Ascending aorta (tissue), 2 donors: ENCODE measurements at places on chromosomes 7 and 10. TPM values are rescaled to one million over a fixed set of nuclear protein-coding genes. Genes with fewer than 3 reads are reported as not detected.

- DNase-seq = peak; percentile 65
These were observed 132.3 kb upstream of the CHST15 start for GRCh38 chr10:124225467-124226270.

DNA sequence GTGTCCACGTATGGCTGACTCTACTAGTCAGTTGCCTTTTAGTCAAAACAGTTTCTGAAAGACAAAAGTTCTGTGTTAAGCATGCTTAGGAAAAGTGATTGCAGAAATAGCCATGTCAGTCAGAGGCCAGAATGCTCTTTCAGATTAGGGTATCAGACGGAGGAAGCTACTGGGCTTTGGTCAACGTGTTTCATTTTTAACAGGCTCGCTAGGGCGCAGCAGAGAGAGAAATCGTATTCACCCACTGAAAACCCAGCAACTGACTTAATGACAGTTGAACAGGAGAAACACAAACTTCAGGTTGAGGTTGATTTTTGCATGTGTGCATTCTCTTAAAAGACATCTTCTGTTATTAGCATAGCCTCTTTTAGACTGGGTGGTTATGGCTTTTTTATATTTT is 322.6 kb upstream of the KIAA1217 start:
- DNase-seq = no peak

NUTM2A gene
- 0.11 TPM for total RNA-seq

CRTAC1 gene
- 25.2 TPM for total RNA-seq

DRGX gene
- not detected for total RNA-seq

PAPOLB gene
- not detected for total RNA-seq
